Adipose tissue (tissue), 3 donors: ENCODE measurements at places on chromosomes 11 and 22. TPM values are rescaled to one million over a fixed set of nuclear protein-coding genes. Genes with fewer than 3 reads are reported as not detected.

The TOMT gene
- polyA plus RNA-seq: not detected

The ZDHHC24 gene
- polyA plus RNA-seq: 8.2 TPM

The GRM5 gene
- 0.01 TPM for polyA plus RNA-seq

The KCNC1 gene
- polyA plus RNA-seq: not detected

The TOB2 gene
- 25.4 TPM for polyA plus RNA-seq

The SERHL2 gene
- 2.7 TPM for polyA plus RNA-seq

The KLHL35 gene
- polyA plus RNA-seq: 0.65 TPM

The SCGB2A2 gene
- not detected for polyA plus RNA-seq
